ENCODE measurements at places on chromosomes 2 and 18. TPM values are rescaled to one million over a fixed set of nuclear protein-coding genes. Genes with fewer than 3 reads are reported as not detected.

The EVX2 gene
- total RNA-seq, result not detected

The ARL4C gene
- 2.4 TPM for total RNA-seq

The COL4A4 gene
- total RNA-seq, result 0.76 TPM

The PLGLB1 gene
- 0.38 TPM for total RNA-seq

The DSG2 gene
- not detected for total RNA-seq

The DCC gene
- total RNA-seq, result not detected

The TCF4 gene
- total RNA-seq, result 60.7 TPM

The RESP18 gene
- not detected for total RNA-seq

The SLC23A3 gene
- 1.2 TPM for total RNA-seq

The LHCGR gene
- total RNA-seq, result not detected

The MAP3K20 gene
- total RNA-seq, result 55.0 TPM

The LYPD6 gene
- 3.9 TPM for total RNA-seq

The NPC1 gene
- 28.7 TPM for total RNA-seq

The SLC30A3 gene
- not detected for total RNA-seq

The CRYBA2 gene
- not detected for total RNA-seq

The SLC11A1 gene
- total RNA-seq, result not detected

The CIAO1 gene
- total RNA-seq, result 110 TPM

The DOK6 gene
- 0.76 TPM for total RNA-seq

Measured in GM23248 (cell line).